AG04449 (cell line): ENCODE measurements at places on chromosomes 4 and X.

DNA sequence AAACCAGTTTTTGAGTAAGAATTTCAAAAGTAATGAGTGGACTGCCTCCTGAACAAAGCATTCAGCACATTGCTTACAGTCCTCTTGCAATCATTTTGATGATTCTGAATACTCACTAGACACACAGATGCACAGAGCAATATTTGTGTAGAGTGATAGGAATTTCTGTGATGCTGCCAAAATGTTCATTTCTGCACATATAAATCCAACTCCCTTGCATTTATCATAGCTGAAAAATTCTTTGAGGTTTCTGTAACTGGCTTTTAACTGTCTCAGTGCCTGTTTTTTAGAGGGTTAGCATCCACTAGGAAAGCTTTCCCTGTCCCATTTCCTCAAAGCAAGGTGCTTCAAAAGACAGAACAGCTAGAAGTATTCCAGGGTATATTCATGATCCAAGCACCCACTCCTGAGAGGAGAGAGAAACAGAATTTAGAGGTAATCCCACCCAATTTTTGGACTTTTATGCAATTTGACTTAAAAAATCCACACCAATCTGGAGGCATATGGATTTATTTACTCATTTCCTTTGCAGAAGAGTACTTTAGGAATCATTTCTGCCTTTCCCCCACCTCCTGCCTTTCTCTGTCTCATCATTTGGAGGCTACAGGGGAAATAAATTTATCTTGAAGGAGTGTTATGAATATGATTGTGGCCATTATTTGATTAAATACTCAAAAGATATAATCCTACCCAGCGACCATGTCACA lies 234.5 kb upstream of the SLIT2 start:
- peak; percentile 90 for DNase-seq

GRCh38 chrX:114976292-114976691 lies 41.1 kb downstream of the IL13RA2 start:
- no peak for DNase-seq

DNA sequence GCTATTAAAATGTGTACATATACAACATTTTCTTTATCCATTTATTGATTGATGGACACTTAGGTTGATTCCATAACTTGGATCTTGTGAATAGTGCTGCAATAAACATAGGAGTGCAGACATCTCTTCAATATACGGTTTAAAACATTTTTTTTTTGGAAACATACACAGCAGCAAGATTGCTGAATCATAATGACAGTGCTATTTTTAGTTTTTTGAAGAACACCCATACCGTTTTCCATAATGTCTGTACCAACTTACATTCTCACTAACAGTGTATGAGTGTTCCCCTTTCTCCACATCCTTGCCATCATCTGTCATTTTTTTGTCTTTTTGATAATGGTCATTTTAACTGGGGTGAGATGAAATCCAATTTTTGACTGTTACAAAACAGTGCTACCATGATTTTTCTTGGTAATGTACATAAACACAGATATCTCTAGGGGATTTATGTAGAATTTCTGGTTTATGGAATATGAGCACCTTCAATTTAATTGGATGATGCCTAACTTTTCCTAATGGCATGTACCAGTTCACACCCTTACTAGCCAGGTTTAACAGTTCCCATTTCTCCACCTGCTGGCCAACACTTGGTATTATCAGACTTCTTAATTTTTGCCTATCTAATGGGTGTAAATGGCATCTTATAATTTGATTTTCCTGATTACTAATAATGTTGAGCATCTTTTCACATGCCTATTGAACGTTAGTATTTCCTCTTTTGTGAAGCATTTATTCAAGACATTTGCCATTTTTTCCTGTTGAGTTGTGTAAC lies 21.0 kb upstream of the TMSB15B start:
- DNase-seq, result no peak

- DNase-seq, result peak; percentile 57
These were observed 517.2 kb upstream of the ADGRL3 start for GRCh38 chr4:60682901-60683300.

- DNase-seq, result no peak
These were observed 5.1 kb downstream of the ANXA3 start for GRCh38 chr4:78556665-78557064.

GRCh38 chr4:123352240-123352945 lies 44.2 kb upstream of the SPRY1 start:
- DNase-seq, result peak; percentile 5

DNA sequence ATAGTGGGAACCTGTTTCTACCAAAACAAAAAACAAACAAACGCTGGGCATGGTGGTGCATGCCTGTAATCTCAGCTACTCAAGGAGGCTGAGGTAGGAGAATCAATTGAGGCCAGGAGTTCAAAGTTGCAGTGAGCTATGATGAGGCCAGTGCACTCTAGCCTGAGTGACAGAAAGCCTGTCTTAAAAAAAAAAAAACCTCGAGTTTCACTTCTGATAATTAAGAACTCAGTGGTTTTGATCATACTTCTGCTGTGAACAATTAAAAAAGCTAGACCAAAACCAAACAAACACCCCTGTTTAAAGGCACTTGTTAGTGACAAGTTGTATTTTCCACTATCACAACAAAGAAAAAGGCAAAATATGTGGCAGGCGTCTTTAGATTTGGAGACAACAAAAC lies 15.0 kb upstream of the UBE2D3 start:
- DNase-seq, result no peak

- no peak for DNase-seq
These were observed 121.0 kb upstream of the DIAPH2 start for GRCh38 chrX:96563646-96564045.

- DNase-seq, result no peak
These were observed 8.1 kb downstream of the ACSL1 start for GRCh38 chr4:184817494-184818215.

DNA sequence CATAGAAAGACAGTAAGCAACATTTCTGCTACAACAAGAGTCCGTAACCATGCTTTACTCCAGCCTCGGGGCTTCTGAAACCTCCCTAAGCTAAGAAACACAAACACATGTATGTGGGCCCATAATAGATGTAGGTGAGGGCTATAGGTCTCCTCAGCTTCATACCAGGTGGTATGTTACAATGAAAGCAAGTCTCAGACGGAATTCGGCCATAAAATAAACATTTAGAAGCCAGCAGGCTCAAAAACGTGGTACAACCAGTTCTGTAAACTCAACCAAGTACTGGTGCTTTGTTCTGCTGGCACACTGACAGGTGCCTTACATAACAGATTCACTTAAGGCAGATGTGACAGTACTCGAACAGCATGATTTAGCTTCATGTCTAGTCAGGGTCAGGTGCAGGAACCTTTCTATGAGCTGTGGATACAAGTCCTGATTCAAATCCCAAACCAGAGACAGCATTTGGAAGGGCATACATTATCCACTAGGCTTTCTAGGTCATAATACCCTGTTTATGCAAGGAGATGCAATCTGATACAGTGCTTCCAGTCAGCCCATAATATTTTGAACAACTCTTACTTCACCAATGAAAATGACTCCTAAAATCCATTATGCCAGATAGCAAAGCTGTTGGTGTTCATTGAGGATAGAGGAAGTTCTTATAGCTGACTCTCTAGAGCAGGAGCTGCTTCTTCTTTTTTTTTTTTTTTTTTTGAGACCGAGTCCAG lies 113.8 kb upstream of the ENPP6 start:
- no peak for DNase-seq
